Stimulated activated CD4-positive, alpha-beta T cell treated with anti-CD3 and anti-CD28 coated beads, TNF-alpha, amount 100 ng/mL, for 24 hours (primary cell): ENCODE measurements at places on chromosomes 16 and 17.

DNA sequence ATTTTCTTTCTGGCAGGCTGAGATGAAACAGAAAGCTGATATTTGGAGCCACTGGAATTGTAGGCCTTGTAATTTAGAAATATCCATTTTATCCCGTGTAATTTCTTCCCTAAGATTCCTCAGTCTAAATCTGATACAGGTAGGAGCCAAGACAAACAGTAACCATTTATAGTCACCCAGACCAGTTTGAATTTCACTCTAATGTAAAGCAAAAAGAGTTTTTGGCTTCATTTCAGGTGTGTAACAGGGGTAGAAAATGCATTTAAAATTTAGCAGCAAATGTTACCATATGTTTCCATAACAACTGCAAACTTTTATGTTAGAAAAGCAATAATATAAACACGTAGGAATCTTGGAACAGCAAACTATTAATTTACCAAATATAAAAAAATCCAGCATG lies 249.4 kb downstream of the FTO start:
- no peak for DNase-seq

DNA sequence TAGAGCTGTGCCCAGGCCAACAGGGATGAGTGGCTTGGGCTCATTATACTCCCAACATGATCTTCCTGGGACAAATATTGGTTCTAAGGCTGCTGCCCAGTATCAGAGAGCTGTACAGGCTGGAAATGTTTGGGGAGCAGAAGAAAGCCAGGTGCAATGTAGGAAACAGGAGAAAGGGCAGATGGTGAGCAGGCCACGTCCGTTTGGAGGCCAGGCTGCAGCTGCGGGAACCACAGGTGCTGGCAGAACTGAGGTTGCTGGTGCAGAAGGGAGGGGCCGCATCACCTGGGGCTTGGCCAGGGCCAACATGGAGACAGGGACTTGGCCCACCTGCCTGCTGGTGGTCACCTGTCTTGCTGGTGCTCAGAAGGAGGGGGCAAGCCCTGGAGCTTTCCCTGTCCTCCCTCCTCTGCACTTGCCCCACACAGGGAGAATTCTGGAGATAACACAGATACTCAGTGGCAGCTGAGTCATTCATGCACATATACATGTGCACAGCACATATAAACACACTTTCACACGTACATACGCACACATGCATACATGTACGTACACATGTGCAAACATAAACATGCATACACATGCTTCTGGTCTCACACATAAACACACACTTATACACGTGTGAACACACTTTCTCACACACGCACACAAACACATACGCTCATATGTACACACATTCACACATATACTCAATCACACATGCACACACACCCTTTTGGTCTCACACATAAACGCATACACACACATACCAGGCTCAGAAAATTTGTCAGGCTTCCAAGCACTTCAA lies 67.7 kb downstream of the WSCD1 start:
- DNase-seq: no peak

DNA sequence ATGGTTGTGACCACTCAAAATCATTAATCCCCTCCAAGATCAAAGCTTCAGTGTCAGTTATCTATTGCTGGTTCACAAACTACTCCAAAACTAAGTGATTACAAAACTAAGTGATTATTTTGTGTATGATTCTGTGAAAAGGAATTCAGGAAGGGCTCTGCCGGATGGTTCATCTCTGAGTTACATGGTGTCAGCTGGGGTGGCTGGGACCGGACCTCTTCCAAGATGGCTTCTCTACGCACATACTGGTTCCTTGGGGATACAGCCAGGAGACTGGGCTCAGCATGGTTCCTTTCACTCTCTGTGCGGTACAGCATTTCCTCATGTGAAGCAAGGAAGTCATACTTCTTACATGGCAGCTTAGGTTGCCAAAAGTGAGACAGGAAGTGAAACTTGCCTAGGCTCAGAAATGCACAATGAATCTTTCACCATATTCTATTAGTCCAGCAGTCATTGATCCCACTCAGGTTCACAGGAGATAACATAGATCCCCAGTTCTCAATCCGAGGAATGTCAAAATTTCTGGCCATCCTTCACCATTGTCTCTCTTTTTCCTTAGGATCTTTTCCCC lies 97.9 kb upstream of the IRX6 start:
- DNase-seq: no peak

DNA sequence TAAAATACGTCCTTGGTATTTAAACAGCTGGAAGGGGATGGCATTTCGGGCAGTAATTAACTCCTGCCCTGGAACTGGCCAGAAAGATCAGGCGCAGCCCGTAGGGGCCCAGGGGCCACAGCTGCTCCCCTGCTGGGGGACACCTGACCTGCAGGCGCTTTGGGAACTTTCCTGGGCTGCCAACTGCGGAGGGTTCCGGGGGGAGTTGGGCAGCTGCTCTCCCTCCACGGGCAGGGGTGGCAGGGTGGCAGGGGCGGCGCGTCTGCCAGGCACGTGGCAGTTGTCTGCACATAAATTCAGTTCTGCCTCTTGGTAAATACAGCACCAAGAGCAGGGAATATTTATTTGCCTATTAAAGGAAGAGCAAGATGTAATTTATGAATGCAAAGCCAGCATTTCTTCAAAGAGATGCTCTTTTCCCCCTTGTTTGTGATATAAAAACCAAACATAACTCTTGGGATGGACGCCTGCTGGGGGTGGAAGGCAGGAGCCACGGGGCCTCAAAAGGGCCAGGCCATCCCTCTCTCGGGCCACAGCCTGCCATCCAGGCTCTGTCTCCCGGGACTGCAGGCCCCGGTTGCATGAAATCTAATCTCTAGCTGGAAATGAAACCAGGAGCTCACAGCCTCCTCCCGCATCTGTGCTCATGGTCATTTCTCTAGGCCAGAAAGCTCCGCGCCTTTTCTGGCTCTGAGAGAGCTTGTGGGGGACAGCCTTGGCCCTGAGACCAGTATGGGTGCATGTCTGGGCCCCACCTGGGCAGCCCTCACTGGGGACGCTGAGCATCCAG lies 29.9 kb upstream of the CHMP6 start:
- no peak for DNase-seq

GRCh38 chr17:58728798-58729197 lies 26.9 kb upstream of the PPM1E start:
- no peak for DNase-seq

GRCh38 chr16:86039606-86040005 lies 140.6 kb downstream of the IRF8 start:
- no peak for DNase-seq

- no peak for DNase-seq
Observed at GRCh38 chr16:57264950-57265371, 19.5 kb downstream of the PLLP start.

DNA sequence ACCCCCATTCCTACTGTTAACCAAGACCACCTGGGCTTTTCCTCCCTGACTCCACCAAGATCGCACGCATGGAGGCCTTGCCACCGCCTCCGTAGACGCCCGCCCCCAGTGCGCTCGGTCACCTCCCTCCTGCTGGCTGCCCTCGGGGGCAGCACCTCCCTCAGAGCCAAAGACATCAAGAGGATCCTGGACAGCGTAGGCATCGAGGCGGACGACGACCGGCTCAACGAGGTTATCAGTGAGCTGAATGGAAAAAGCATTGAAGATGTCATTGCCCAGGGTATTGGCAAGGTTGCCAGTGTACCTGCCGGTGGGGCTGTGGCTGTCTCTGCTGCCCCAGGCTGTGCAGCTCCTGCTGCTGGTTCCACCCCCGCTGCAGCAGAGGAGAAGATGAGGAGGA lies 1.2 kb downstream of the EFCAB3 start:
- no peak for DNase-seq

GRCh38 chr17:14089179-14089578 lies 19.9 kb downstream of the COX10 start:
- no peak for DNase-seq

DNA sequence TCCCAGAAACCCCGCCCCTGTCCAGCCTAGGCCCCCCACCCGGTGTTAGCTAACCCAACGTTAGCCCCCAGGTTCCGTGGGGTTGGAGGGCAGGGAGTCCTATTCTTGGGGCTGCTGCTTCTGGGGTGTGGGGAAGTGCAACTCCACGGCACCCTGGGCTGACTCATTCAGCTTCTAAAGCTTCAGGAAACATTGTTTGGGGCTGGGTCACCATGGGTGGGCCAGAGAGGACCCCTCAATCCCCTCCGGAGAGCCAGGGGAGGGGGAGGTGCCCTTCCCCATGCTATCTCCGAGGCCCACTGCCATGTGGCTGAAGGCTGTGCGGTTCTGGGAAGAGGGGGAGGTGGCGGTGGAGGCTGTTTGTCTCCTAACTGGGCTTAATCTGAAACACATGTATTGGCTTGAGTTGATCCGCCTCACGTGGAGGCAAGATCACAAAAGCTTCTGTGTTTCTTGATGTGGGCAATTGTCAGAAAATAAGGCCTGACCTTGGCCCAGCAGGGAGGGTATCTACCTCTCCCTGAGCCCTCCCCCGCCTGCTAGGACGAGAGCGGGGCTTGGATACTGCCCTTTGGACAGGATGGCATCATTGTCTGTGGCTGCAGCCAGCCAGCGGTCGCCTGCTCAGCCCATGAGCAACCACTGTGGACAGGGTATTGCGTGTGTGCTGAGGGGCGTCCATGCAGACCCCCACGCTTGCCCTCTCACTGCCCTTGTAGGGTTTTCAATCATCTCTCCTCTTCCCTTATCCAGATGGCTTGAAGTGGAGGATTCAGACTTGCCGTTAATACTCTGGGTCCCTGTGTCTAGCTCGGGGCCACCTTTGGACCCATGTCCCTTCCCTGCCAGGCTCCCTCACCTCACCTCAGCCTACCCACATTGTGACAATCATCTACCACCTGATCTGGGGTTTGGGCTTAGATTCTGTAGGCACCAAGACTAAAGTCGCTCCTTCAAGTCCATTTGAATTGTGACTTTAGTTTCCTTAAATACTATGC lies 1.3 kb downstream of the SERPINF1 start:
- no peak for DNase-seq

DNA sequence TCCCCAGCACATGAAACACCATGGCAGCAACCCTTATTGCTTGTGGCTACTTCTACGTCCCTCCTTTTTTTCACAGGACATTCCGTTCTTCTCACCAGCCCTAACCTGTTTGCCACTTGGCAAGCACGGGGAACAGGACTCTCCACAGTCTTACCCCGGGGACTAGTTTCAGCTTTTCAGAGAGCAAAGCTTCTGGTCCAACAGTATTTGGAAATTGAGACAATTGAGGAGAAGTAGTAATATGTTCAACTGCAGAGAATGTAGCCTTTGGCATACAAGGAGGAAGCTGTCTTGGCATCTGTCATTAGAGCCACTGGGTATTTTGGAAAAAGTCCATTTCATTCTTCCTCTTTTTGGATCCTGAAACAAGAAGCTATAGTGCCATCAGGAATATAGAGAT lies 65.7 kb downstream of the MAP2K6 start:
- no peak for DNase-seq

DNA sequence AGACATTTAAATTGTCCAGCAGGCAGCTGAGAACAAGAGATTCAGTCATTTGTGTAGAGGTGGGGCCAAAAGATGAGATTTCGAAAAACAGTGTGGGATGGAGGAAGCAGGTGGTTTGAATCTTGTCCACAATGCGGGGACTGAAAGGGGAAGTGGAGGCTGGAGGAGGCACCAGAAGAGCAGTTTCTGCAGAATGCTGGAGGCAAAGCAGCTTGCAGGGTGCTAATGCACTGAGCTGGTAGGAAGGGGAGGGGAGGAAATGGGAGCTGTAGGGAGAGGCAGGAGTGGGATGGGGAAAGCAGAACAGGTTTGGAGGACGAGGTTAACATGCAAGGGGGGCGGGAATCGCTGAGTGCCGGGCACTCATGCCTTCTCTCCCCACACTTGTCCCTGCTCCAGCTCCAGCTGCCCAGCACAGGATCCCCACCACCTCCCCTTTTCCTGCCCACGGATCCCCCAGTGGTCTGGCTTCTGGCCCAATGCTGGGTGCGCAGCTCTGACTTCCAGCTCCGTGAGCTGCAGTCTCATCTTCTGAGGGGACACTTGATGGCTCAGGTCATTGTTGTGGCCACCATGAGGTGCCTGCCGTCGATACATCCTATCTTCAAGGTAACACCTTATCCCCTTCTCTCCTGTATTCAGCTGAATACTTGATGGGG lies 9.4 kb downstream of the C17orf100 start:
- no peak for DNase-seq

- DNase-seq: no peak
Observed at GRCh38 chr17:30308406-30308805, 16.7 kb upstream of the BLMH start.

DNA sequence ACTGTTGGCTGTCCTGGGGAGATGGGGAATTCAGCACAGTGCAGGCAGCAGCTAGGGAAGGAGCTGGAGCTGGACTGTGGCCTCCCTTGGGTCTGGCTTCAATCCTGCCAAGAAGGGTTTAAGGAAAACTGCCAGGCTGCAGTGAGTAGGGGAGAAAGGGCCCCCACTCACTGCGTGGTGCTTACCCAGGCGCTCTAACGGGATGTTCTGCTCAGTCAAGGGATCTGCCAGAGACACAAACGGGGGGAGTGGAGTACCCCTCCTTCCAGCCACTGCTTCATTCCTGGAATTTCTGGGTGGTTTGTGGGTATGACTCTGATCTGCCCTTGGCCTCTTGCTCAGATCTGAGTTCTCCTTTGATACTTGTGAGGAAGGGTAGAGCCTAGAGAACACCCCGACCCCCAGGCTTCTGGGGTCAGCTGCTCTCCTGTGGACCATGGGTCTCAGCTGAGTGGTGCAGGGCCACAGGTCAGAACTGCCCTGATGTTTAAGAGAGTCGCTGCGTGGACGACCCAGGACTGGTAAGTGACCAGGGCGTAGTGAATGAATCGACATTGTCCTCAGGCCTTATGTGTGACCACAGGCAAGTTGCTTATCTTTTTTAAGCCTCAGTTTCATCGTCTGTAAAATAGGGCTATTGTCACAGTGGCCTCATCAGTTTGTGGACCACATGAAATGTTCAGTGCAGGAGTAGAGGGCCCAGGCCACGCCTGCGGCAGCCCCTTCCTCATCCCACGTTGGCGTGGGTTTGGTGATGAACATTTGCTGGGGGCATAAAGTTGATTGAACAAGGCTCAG lies 9.6 kb downstream of the CRISPLD2 start:
- DNase-seq: no peak

GRCh38 chr17:11701911-11702310 lies 103.6 kb downstream of the DNAH9 start:
- no peak for DNase-seq

DNA sequence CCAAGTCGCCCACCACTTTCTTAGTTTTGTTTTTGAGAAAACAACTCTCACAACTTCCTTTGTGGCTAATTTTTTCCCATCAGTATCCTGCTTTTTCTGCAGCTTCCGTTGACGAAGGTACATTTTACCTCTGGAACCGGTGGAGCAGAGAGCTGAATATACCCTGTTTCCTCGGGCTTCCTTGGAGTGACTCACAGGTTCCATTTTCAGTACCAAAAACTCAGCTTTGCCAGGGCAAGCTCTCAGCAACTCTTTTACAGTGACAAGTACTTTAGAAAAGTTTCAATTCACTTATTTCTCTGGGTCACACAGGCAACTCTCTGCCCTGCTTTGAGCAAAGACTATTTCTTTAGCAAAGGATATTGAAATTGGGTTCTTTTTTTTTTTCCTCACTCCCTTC lies 318.9 kb downstream of the SNX29 start:
- DNase-seq: no peak

DNA sequence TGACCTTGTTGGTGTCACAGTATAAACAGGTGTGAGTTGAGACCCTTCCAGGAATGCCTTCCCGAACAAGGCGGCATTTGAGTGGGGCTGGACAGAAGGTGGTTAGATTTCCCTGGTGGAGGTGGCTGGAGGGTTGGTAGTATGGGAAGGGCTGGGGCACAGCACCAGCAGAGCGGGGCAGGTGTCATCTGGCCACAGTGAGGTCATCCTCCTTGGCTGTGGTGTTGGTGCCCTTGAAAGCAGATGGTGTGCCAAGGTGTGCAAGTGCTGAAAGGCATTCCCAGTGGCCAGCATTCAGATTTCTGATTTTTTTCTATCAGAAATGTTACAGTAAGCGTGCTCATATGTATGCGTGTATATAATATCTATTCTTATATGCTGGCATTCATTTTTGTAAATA lies 126.6 kb downstream of the LAT start:
- DNase-seq: no peak
